SJSA1 (cell line): ENCODE measurements at places on chromosomes 11 and 22. TPM values are rescaled to one million over a fixed set of nuclear protein-coding genes. Genes with fewer than 3 reads are reported as not detected.

The MMP27 gene
- not detected in 2 replicates for total RNA-seq

The ZNF214 gene
- total RNA-seq = not detected in 2 replicates

The HORMAD2 gene
- not detected in 2 replicates for total RNA-seq

The KDM4E gene
- total RNA-seq = not detected in 2 replicates

The PARVA gene
- total RNA-seq = 59.9 and 98.3 TPM in 2 replicates

The SLC6A5 gene
- not detected in 2 replicates for total RNA-seq

The HDHD5 gene
- total RNA-seq = 31.1 and 40.6 TPM in 2 replicates

GRCh38 chr22:38051900-38052862, 5.0 kb upstream of the PICK1 start:
- H3K27me3 ChIP-seq = no peaks in the 10 kb centered on the region
- DNase-seq = peak; percentile 75
- H3K4me1 ChIP-seq = peaks cover 8% of the 10 kb centered on the region
- H3K36me3 ChIP-seq = no peaks in the 10 kb centered on the region

DNA sequence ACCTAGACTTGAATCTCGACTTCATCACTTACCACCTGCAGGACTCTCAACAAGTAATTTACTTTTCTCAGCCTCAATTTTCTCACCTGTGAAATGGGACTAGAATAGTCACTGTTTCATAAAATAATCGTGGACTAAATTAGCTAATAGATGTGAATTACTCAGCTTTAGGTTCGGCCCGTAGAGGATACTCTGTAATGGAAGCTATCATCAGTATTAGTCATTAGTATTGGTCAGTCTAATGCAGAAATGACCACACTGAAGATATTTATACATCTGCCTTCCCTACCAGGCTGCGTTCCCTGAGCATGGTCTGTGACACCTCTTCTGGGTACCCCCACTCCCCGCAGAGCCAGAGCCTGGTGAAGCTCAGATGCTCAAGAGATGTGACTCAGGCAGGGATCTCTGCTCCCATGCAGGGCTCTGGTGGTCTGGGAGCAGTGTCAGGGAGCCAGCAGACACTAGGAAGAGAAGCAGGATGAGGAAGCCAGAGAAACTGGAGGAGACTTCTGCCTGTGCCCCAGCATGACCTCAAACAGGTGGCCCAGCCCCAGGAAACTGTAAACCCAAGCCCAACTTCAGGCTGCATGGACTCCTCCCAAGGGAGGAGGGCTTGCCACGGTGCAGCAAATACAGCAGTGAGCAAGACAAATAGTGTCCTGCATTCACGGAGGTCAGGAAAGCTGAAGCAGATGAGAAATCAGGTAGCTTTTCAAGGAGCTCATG, 88.0 kb upstream of the E2F8 start:
- DNase-seq = no peak
- no peaks in the 10 kb centered on the region for H3K27me3 ChIP-seq
- no peaks in the 10 kb centered on the region for H3K36me3 ChIP-seq
- H3K4me1 ChIP-seq = no peaks in the 10 kb centered on the region
- H3K4me3 ChIP-seq = no peak overlapping the region

- no peaks in the 10 kb centered on the region for H3K27me3 ChIP-seq
- no peak overlapping the region for H3K4me3 ChIP-seq
- no peak overlapping the region for H3K27ac ChIP-seq
- DNase-seq = no peak
Measured at GRCh38 chr11:86464509-86465221, 90.0 kb downstream of the CCDC81 start.

GRCh38 chr11:79199729-79200354, 241.0 kb downstream of the TENM4 start:
- H3K4me3 ChIP-seq = no peak overlapping the region
- no peaks in the 10 kb centered on the region for H3K27me3 ChIP-seq
- H3K27ac ChIP-seq = no peak overlapping the region
- DNase-seq = no peak

DNA sequence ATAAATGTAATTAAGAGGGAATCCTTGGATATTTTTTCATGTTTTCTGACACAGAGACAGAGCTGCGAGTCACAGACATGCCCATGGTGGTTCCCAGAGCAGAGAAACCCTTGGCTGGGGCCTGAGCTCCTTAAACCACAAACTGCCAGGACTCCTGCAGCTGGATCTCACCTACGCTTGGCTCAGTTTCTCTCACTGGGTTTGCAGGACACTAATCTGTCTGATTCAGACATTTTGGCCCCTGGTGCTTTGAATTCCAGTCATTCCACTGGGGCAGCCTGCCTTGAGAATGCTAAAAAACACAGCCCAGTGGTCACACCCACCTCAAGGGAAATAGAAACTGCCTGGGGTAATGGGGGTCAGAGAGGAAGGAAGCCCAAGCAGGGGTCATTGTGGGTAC, 122.6 kb downstream of the CCDC81 start:
- H3K27ac ChIP-seq = no peak overlapping the region
- H3K36me3 ChIP-seq = no peaks in the 10 kb centered on the region
- H3K27me3 ChIP-seq = no peaks in the 10 kb centered on the region
- H3K4me3 ChIP-seq = no peak overlapping the region

GRCh38 chr11:76785513-76785912, 2.4 kb downstream of the TSKU start:
- H3K27ac ChIP-seq = no peak overlapping the region
- H3K36me3 ChIP-seq = peaks cover 3% of the 10 kb centered on the region; the same call in 1 of the 2 replicates
- H3K4me1 ChIP-seq = peaks cover 20% of the 10 kb centered on the region
- DNase-seq = no peak
- no peaks in the 10 kb centered on the region for H3K27me3 ChIP-seq

DNA sequence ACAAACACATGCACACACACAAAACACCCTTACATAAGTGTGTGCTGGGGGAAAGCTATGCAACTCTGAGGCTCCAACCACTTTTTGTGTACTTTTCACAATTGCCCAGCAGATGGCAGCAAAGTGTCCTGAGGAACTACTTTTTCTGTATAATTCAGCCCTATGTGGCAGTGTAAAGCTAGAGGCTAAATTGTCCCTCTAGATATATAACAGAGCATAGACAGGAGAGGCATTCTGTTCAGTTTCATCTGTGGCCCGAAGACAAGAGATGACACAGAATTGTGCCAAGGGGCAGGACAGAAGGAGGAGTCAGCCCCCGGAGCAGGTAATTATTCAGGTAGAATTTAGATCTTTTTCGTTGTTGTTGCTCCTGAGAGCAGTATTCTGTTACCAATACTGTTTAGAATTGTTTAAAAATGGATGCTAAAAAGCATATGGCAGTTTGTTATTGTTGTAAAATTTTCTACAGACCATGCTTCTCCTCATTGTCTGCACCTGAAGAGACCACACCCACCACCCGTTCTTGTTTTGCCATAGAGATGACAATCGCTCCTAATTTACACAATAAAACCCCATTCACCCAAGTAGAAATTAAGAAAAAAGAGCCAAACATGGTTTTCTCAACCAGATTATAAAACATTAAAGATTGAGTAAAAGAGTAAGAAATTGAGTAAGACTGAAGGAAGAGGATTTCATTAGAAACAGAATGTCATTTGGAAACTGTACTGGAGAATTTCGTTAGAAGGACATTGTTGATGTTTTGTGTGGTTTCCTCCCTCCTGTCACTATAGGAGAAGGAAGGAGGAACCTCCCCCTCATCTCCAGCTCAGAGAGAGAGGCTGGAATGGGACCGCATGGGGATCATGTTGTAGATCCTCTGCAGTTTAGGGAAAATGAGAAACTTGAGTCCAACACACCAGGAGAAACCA, 14.5 kb upstream of the MS4A7 start:
- no peak overlapping the region for H3K27ac ChIP-seq
- no peaks in the 10 kb centered on the region for H3K4me1 ChIP-seq
- peak; percentile 64 for DNase-seq
- no peak overlapping the region for H3K4me3 ChIP-seq

- DNase-seq = no peak
- H3K27ac ChIP-seq = no peak overlapping the region
- no peaks in the 10 kb centered on the region for H3K27me3 ChIP-seq
- H3K36me3 ChIP-seq = no peaks in the 10 kb centered on the region
- H3K4me3 ChIP-seq = no peak overlapping the region
Measured at GRCh38 chr11:109845437-109845836, 247.8 kb upstream of the ZC3H12C start.

GRCh38 chr11:12769834-12770345, 95.7 kb downstream of the TEAD1 start:
- H3K27ac ChIP-seq = peak overlapping the region; percentile 85
- no peaks in the 10 kb centered on the region for H3K27me3 ChIP-seq
- DNase-seq = peak; percentile 80
- H3K4me1 ChIP-seq = peaks cover 77% of the 10 kb centered on the region
- H3K4me3 ChIP-seq = no peak overlapping the region
- peaks cover 60% of the 10 kb centered on the region for H3K36me3 ChIP-seq

- no peaks in the 10 kb centered on the region for H3K27me3 ChIP-seq
- no peak overlapping the region for H3K4me3 ChIP-seq
- no peak overlapping the region for H3K27ac ChIP-seq
- H3K4me1 ChIP-seq = no peaks in the 10 kb centered on the region
- H3K36me3 ChIP-seq = no peaks in the 10 kb centered on the region
Measured at GRCh38 chr11:83522911-83523310, 236.7 kb upstream of the CCDC90B start.

GRCh38 chr11:59967677-59968394, 4.0 kb downstream of the OOSP4A start:
- no peak overlapping the region for H3K27ac ChIP-seq
- no peaks in the 10 kb centered on the region for H3K36me3 ChIP-seq
- no peaks in the 10 kb centered on the region for H3K4me1 ChIP-seq
- DNase-seq = no peak
- H3K4me3 ChIP-seq = no peak overlapping the region

DNA sequence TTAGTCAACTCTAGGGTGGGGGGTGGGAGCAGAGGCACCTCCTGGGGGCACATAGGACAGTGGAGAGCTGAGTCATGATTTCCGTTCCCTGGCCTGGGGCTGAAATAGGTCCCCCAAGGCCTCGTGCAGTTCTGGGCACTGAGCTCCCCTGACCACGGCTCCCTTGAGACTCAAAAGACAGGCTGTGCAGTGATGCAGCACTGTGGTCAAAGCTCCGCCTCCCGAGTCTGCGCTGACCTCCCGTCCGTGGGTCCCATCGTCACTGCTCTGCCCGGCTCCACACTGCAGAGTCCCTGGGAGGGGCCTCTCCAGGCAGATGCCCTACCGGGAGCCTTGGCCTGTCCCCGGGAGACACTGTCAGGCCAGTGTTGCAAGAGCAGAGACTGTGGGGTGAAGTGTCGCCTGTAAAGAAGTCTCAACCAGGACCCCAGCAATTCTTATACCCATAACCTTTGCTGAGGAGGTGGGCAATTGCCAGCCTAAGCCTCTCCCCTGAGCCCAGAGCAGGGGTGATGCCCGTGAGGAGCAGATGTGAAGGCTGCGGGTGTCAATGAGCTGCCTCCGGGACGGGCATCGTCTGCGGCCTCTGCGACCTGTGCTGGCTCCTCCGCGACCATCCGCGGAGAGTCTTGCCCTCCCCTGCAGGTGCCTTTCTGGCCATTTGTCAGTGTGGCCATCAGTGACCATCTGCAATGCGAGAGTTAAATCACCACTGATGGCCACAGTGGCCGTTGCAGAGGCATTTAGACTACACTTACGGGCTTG, 877.3 kb downstream of the BRD1 start:
- DNase-seq = no peak
- no peaks in the 10 kb centered on the region for H3K36me3 ChIP-seq
- H3K27me3 ChIP-seq = peaks cover 2% of the 10 kb centered on the region; the same call in 1 of the 2 replicates
- no peaks in the 10 kb centered on the region for H3K4me1 ChIP-seq
- H3K4me3 ChIP-seq = no peak overlapping the region

- H3K27ac ChIP-seq = no peak overlapping the region
- H3K36me3 ChIP-seq = no peaks in the 10 kb centered on the region
- no peaks in the 10 kb centered on the region for H3K27me3 ChIP-seq
Measured at GRCh38 chr11:132123854-132124835, 753.7 kb downstream of the NTM start.
